ENCODE measurements at places on chromosomes 2 and 18. TPM values are rescaled to one million over a fixed set of nuclear protein-coding genes. Genes with fewer than 3 reads are reported as not detected.

GRCh38 chr2:33213648-33214047 is 262.8 kb upstream of the RASGRP3 start:
- no peaks in the 10 kb centered on the region for H3K4me1 ChIP-seq
- H3K27me3 ChIP-seq: no peaks in the 10 kb centered on the region
- no peak overlapping the region for H3K27ac ChIP-seq
- no peaks in the 10 kb centered on the region for H3K36me3 ChIP-seq
- no peak for DNase-seq
- no peak overlapping the region for H3K4me3 ChIP-seq

GRCh38 chr2:16252251-16252650 is 311.9 kb downstream of the MYCN start:
- H3K27ac ChIP-seq: no peak overlapping the region
- H3K27me3 ChIP-seq: no peaks in the 10 kb centered on the region
- H3K4me1 ChIP-seq: no peaks in the 10 kb centered on the region
- no peak for DNase-seq
- H3K36me3 ChIP-seq: no peaks in the 10 kb centered on the region

DNA sequence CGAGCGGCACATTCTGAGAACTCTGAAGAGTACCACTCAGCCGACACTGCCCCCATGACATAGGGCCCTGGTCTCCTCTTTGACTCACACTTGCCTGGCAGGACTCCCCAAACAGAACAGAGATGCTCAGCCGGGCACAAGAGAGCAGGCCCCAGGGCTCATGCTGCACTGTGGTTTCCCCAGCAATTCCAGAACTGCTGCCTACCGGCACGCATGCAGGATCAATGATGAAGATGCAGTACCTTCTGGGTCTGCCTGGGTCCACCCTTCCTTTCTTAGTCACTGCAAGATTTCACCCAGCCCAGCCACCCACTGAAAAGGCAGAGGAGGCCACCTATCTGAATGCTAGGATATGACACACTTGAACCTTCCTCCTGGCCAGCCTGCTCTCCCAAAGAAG is 49.4 kb downstream of the BCL11A start:
- DNase-seq: no peak
- peaks cover 8% of the 10 kb centered on the region for H3K4me1 ChIP-seq
- no peaks in the 10 kb centered on the region for H3K27me3 ChIP-seq
- no peak overlapping the region for H3K4me3 ChIP-seq
- H3K27ac ChIP-seq: no peak overlapping the region
- H3K36me3 ChIP-seq: no peaks in the 10 kb centered on the region

GRCh38 chr18:12803069-12803936 is 80.7 kb downstream of the PTPN2 start:
- H3K4me3 ChIP-seq: no peak overlapping the region
- no peaks in the 10 kb centered on the region for H3K27me3 ChIP-seq
- DNase-seq: no peak
- H3K27ac ChIP-seq: no peak overlapping the region

The IL18R1 gene
- 1.2 TPM for total RNA-seq

All from pancreas (tissue), 10 donors.